ENCODE measurements at places on chromosomes 4 and X.

GRCh38 chr4:112069110-112069509 lies 76.1 kb upstream of the FAM241A start:
- H3K4me1 ChIP-seq, result no peaks in the 10 kb centered on the region
- no peak overlapping the region for H3K27ac ChIP-seq
- no peak overlapping the region for H3K4me3 ChIP-seq
- DNase-seq, result no peak

GRCh38 chrX:107025545-107025944 lies 25.5 kb upstream of the MORC4 start:
- no peak overlapping the region for H3K27ac ChIP-seq
- DNase-seq, result peak; percentile 7
- no peaks in the 10 kb centered on the region for H3K4me1 ChIP-seq

DNA sequence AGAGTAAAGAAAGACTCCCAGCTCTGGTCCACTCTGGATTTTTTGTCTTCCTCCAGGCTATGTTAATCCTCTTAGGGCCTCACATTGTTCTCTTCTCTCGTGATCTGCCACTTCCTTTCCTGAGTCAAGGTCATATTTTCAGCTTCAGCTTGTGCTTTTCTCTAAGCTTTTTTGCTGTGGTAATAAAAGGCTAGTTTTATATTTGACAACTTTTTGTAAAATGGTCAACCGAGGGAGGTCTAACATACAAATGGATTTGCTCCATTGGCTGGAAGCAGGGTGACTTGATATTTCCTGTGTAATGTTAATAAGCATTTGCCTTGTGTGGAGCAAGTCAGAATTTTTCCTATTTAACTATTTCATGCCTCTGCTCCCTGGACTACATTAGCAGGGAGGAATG lies 239.7 kb downstream of the RAB28 start:
- DNase-seq, result no peak
- no peak overlapping the region for H3K4me3 ChIP-seq
- peaks cover 23% of the 10 kb centered on the region for H3K36me3 ChIP-seq
- peak overlapping the region; percentile 4 for H3K27ac ChIP-seq
- H3K4me1 ChIP-seq, result peaks cover 25% of the 10 kb centered on the region
- H3K27me3 ChIP-seq, result no peaks in the 10 kb centered on the region

DNA sequence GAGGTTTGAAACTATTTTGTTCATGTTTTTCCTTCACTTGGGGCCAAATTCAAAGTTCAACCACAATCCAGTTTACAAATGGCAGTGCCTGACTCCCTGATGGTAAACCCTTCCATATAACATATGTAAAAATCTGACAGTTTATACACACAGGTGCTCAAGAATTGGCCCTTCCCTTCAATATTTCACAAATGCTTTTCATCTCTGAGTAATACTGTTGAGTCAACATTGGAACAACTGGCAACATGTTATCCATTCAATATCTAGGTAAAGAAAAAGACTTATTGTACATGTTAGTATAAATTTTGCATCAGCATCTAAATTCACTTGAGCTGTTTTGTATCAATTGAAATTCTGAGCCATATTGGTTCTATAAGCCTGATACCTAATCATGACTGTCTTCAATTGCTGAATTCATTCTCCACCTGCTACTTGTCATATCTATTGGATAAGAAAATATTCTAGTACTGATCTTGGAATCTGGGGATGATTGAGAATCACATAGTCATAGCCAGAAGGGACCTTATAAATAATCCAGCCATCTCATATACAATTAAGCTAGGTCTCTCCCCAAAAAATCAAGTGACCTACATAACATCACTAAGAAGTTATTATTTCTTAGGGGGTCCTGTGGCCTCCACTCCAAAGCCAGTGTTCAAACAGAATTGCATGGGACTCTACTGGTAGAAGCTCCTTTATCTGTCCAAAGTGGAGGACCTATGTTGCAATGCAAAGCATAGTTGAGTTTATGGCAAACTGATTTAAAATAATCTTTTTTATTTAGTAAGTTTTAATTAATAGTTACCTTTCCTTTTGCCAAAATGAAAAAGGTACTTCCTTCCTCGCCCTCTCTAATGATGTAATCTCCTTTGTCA lies 61.9 kb downstream of the PRKG2 start:
- H3K4me3 ChIP-seq, result peak overlapping the region; percentile 76
- H3K4me1 ChIP-seq, result peaks cover 5% of the 10 kb centered on the region
- H3K27ac ChIP-seq, result no peak overlapping the region

GRCh38 chr4:177582992-177583391 lies 140.8 kb upstream of the AGA start:
- H3K36me3 ChIP-seq, result no peaks in the 10 kb centered on the region
- no peaks in the 10 kb centered on the region for H3K4me1 ChIP-seq
- no peak overlapping the region for H3K27ac ChIP-seq
- no peaks in the 10 kb centered on the region for H3K27me3 ChIP-seq
- DNase-seq, result no peak

DNA sequence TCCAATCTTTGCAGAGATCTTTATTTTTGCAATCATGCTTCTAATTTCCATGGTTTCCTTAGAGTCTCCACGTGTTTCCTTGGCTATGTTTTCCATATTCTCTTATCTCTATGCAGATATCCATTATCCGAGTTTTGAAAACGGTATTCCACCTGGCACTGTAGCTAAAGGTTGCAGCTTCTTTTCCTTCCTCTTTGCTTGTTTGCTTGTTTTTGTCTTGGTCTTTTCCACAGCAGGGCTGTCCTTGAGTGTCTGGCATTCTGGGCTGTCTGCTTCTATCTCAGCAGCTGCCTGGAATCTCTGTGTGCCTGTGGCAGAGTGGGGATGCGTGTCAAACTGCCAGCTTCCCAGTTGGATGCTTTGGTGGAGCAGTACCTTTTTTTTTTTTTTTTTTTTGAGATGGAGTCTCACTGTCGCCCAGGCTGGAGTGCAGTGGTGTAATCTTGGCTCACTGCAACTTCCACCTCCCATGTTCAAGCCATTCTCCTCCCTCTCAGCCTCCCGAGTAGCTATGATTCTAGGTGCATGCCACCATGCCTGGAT lies 46.9 kb downstream of the WFS1 start:
- no peak for DNase-seq
- H3K4me1 ChIP-seq, result peaks cover 11% of the 10 kb centered on the region
- H3K4me3 ChIP-seq, result no peak overlapping the region
- H3K27me3 ChIP-seq, result peaks cover 28% of the 10 kb centered on the region

DNA sequence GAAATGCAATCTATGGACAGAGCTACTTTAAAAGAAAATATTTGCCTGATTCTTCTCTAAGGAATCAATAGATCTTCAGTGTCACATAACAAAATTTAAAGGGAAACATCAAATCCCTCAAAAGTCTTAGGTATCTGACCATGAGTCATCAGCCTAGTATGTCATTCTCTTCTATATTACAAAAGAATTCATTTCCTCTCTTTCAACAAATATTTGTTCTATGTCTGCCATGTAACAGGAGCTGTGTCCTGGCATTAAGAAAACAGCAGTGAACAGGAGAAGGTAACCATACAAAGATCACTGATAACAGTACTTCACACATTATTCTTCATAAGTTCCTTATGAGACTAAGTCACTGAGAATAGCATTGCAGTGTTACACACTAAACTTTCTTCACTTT lies 243.6 kb upstream of the DKK2 start:
- H3K27me3 ChIP-seq, result peaks cover 3% of the 10 kb centered on the region
- H3K4me1 ChIP-seq, result peaks cover 13% of the 10 kb centered on the region
- no peaks in the 10 kb centered on the region for H3K36me3 ChIP-seq
- no peak for DNase-seq
- no peak overlapping the region for H3K4me3 ChIP-seq

All from nephron progenitor cell (in vitro differentiated cells).